Esophagus squamous epithelium (tissue), 5 donors: ENCODE measurements at places on chromosomes 11 and 22.

- H3K27me3 ChIP-seq, result no peaks in the 10 kb centered on the region
- H3K4me3 ChIP-seq, result no peak overlapping the region
- no peak overlapping the region for H3K27ac ChIP-seq
- peaks cover 7% of the 10 kb centered on the region for H3K4me1 ChIP-seq
- DNase-seq, result no peak
- H3K36me3 ChIP-seq, result no peaks in the 10 kb centered on the region
Measured at GRCh38 chr11:72446929-72447769, 12.8 kb upstream of the CLPB start.

DNA sequence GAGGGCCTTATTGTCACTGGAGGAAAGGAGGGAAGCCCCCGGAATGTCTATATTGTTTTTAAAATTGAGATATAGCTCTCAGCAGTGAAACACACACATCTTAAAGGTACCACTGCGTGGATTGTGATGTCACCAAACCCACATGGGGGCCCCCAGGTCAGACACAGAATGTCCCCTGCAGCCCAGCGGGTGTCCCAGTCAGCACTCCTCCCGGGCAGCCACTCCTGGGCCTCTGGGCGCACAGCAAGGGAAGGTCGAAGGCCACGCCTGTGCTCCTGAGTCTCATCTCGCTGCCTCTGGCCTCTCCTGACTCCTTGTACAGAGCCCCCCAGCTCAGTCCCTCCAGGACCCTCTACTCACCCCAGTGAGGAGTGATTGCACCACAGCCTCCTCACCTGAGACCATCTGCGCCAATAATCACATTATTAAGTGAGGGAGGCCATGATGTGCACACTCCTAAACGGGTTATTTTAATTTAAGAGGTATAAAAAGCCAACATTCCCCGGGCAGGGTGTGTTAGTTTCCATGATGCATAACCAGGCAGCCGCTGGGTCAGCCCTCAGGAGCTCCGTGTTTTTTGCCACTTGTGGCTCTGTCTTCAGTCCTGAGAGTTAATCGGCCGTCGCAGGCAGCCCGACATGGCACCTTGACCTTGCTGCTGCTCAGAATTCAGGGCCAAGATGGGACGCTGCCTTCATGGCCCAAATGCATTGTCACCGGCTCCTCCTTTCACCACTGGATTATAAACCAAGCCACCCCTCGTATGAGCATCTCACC is 1089.3 kb downstream of the BRD1 start:
- no peaks in the 10 kb centered on the region for H3K4me1 ChIP-seq
- H3K36me3 ChIP-seq, result no peaks in the 10 kb centered on the region
- no peak overlapping the region for H3K27ac ChIP-seq
- no peaks in the 10 kb centered on the region for H3K27me3 ChIP-seq
- H3K4me3 ChIP-seq, result no peak overlapping the region

DNA sequence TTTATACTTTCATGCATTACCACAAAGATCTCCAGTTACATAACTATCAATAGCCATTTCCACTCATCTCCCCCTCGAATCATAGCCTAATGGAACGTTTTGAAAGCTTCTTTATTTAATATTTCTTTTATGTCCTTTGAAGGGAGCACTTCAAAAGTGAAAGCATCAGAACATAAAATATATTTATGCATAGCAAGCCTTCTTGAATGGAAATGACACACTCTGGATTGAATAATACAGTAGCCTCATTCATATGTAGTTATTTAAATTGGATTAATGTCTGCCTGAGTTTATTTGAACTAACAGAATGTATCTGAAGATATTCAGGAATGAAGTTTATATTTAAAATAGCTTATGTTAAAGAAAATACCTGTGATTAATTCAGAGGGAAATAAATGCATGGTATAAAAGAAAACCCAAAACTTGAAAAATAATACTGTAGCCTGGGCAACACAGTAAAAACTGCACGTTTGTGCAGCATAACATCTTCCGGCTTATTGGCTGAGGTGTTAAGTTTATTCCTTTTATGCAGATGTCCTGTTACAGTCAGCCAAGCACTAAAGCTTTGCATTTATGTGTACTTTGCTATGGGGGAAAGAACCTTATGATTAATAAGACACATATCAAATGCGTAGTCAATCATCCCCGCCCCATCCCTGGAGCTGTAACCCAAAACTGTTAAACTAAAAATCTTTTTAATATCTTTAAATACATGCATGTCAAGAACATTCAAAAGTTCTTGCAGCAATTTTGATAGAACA is 22.0 kb downstream of the OOSP3 start:
- no peak overlapping the region for H3K27ac ChIP-seq
- H3K4me1 ChIP-seq, result peaks cover 6% of the 10 kb centered on the region
- H3K27me3 ChIP-seq, result no peaks in the 10 kb centered on the region
- no peaks in the 10 kb centered on the region for H3K36me3 ChIP-seq
- no peak for DNase-seq
- H3K4me3 ChIP-seq, result no peak overlapping the region

DNA sequence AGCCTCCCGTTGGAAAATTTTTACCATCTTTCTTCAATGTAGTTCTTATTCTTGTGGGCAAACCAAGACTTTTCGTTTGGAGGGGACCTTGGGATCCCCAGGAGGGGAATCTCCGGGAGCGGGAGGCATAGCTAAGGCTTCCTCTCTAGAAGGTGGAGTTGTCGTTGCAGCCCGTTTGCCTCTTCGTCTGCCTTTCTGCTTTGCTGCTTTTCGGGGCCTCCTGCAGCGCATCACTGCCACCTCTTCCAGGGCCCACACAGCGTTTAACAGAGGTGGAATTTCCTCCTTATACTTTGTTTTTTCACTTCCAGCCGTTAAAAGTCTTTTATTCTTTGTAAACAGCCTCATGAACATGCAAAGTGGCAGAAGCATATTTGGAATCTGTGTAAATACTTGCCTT is 3.5 kb upstream of the IFITM3 start:
- DNase-seq, result no peak
- peaks cover 63% of the 10 kb centered on the region for H3K4me1 ChIP-seq
- no peaks in the 10 kb centered on the region for H3K27me3 ChIP-seq
- H3K4me3 ChIP-seq, result no peak overlapping the region
- no peaks in the 10 kb centered on the region for H3K36me3 ChIP-seq
- H3K27ac ChIP-seq, result peak overlapping the region; percentile 91

DNA sequence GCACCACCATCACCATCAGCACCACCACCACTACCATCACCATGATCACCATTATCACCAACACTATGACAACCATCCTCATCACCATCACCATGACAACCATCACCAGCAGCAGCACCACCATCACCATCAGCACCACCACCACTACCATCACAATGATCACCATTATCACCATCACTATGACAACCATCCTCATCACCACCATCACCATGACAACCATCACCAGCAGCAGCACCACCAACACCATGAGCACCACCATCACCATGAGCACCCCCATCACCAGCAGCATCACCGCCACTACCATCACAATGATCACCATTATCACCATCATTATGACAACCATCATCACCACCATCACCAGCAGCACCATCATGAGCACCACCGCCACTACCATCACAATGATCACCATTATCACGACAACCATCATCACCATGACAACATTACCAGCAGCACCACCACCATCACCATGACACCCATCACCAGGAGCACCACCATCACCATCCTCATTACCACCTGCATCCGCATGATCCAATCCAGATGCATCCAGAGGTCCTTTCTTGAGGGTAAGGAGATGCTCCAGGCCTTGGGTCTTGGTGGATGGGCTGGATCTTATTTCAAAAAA is 23.8 kb downstream of the PHF21B start:
- no peaks in the 10 kb centered on the region for H3K27me3 ChIP-seq
- no peak overlapping the region for H3K27ac ChIP-seq
- H3K4me3 ChIP-seq, result no peak overlapping the region
- H3K36me3 ChIP-seq, result no peaks in the 10 kb centered on the region

DNA sequence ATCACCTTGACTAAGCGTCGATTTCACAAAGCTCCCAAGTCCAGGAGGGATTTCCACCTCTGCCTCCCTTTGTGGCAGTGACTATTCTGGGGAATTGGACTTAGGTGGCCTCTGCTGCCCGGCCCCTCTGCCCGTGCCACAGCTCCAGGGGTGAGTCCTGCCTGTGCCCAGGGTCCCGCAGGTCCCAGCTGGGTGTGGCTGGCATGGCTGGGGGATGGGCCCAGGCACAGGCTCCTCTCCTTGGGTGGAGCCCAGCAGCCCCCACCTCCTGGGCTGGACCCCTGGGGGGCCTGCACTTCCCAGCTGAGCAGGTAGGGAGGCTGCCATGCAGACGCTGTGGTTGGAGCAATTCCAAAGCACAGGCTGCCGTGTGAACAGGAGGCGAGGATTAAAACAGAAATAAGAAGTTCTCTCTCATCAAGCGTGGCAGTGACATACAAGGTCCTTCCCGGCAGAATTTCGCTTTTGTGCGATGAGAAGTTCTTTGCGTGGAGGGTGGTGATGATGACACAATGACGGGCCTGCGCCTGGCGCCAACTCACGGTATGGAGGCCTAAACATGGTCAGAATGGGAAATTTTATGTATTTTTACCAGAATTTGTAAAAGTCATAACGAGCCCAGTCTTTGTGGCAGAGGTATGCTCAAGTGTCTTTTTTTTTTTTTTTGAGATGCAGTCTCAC is 107.3 kb downstream of the BRD1 start:
- H3K36me3 ChIP-seq, result no peaks in the 10 kb centered on the region
- no peak overlapping the region for H3K27ac ChIP-seq
- no peaks in the 10 kb centered on the region for H3K4me1 ChIP-seq
- H3K27me3 ChIP-seq, result no peaks in the 10 kb centered on the region
- no peak for DNase-seq

- peak overlapping the region; percentile 41 for H3K4me3 ChIP-seq
- H3K27ac ChIP-seq, result peak overlapping the region; percentile 36
- DNase-seq, result no peak
- no peaks in the 10 kb centered on the region for H3K36me3 ChIP-seq
Measured at GRCh38 chr22:19766240-19766510, 5.6 kb downstream of the TBX1 start.

- no peaks in the 10 kb centered on the region for H3K27me3 ChIP-seq
- H3K27ac ChIP-seq, result peak overlapping the region; percentile 52
- no peak overlapping the region for H3K4me3 ChIP-seq
- H3K36me3 ChIP-seq, result no peaks in the 10 kb centered on the region
Measured at GRCh38 chr11:117057727-117058126, 40.5 kb downstream of the SIK3 start.

- H3K4me1 ChIP-seq, result peaks cover 5% of the 10 kb centered on the region
- no peak overlapping the region for H3K27ac ChIP-seq
- H3K27me3 ChIP-seq, result no peaks in the 10 kb centered on the region
- H3K36me3 ChIP-seq, result no peaks in the 10 kb centered on the region
Measured at GRCh38 chr22:39278040-39278439, 33.3 kb upstream of the PDGFB start.

GRCh38 chr22:34804091-34804490 is 261.9 kb upstream of the ISX start:
- no peak overlapping the region for H3K27ac ChIP-seq
- no peak overlapping the region for H3K4me3 ChIP-seq
- peaks cover 6% of the 10 kb centered on the region for H3K4me1 ChIP-seq
- H3K36me3 ChIP-seq, result no peaks in the 10 kb centered on the region
- peaks cover 25% of the 10 kb centered on the region for H3K27me3 ChIP-seq
- DNase-seq, result no peak

DNA sequence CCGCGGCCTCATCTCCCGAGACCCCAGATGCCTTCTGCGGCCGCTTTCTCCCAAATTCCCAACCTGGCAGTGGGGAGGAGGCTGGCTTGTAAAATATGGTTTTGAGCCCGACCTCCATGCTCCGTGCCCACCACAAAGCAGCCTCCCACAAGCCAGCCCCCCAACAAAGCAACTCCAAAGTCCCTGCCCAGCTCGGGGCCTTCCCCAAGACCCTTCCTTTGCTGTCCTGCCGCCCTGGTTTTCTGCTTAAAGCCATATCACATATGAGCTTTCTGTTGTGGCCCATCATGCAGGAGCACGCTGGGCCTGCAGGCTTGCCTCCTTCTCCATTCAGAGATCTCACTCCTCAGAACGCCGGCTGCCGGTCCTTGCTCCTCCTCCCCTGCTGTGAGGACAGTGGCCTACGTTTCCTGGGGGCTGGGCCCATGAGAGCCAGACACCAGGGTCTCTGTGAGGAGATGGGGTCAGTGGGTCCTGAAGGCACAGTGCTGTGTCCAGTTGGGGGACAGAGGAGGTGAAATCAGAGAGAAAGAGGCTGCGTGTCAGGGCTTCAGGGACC is 680.0 kb downstream of the BRD1 start:
- no peak overlapping the region for H3K27ac ChIP-seq
- no peaks in the 10 kb centered on the region for H3K27me3 ChIP-seq
- no peaks in the 10 kb centered on the region for H3K4me1 ChIP-seq

DNA sequence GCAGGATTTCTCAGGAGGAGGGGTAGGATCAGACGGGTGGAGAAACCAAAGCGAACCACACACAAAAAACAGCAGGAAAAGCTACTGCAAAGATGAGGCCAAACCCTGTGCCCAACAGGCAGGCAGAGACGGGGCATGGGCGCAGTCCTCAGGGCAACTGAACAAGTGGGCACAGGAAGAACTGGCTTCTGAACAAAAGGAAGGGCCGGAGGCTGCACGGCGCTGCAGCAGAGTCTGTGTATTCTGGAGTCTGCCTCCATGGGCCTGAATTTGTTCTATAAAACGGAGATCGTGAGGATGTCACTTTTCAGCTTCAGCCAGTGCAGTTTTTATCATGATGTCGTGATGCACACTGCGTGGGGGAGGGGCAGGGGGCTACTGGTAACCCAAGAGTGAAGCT is 1026.0 kb downstream of the TBC1D22A start:
- no peaks in the 10 kb centered on the region for H3K27me3 ChIP-seq
- H3K4me1 ChIP-seq, result no peaks in the 10 kb centered on the region
- no peak for DNase-seq

GRCh38 chr11:91220476-91221202 is 997.8 kb upstream of the CHORDC1 start:
- no peak overlapping the region for H3K27ac ChIP-seq
- DNase-seq, result no peak
- no peak overlapping the region for H3K4me3 ChIP-seq
- no peaks in the 10 kb centered on the region for H3K4me1 ChIP-seq

GRCh38 chr22:37403267-37403960 is 23.9 kb downstream of the ELFN2 start:
- H3K4me3 ChIP-seq, result no peak overlapping the region
- H3K36me3 ChIP-seq, result no peaks in the 10 kb centered on the region
- no peaks in the 10 kb centered on the region for H3K27me3 ChIP-seq
- peaks cover 7% of the 10 kb centered on the region for H3K4me1 ChIP-seq

DNA sequence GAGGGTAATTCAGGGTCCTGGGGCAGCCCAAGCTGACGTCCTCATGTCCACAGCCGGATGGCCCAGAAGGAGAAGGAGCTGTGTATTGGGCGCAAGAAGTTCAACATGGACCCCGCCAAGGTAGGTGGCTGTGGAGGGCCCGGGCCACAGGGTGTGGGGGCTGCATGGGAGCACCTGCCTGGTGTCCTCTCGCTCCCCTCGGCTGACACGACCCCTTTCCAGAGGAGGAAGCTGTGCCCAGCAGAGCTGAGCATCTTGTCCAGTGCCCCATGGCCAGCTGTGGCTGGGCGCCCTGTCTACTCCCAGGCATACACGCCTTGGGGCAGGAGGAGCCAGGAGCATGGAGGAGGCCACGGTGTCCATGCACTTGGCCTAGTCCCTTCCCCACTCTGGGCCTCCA is 13.6 kb downstream of the CYTH4 start:
- no peak overlapping the region for H3K27ac ChIP-seq
- H3K27me3 ChIP-seq, result no peaks in the 10 kb centered on the region
- DNase-seq, result no peak
- H3K36me3 ChIP-seq, result no peaks in the 10 kb centered on the region
